Hematopoietic multipotent progenitor cell treated with erythropoietin and hydrocortisone succinate and interleukin-3 and kit ligand, for 8 days (in vitro differentiated cells): ENCODE measurements at places on chromosomes 7 and 10.

GRCh38 chr7:140674356-140674800 is 1.6 kb downstream of the ADCK2 start:
- no peak for DNase-seq

GRCh38 chr10:132539431-132539839 is 1.8 kb downstream of the INPP5A start:
- DNase-seq, result no peak

- DNase-seq, result peak; percentile 54
Observed at GRCh38 chr10:17644485-17644943, 563 bp downstream of the STAM start.

DNA sequence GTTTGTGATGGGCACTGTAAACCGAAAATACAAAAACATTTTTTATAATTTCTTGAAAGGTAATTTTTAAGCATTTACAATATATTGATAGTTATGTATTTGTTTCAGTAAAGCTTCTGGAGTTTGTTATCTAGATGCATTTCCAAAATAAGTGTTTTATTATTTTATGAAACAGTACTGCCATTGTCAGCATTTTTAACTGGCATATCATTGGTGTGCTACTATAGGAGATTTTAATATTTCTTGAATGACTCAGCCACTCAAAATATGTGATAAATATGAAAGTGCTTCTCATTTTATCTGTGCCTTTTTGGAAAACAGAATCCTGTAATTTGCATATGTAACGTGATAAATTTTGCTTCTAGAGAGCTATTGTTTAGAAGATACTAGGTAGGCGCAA is 97.9 kb downstream of the ANKIB1 start:
- DNase-seq, result no peak

GRCh38 chr10:1413823-1414222 is 323.5 kb downstream of the ADARB2 start:
- no peak for DNase-seq

- DNase-seq, result no peak
Observed at GRCh38 chr7:148621563-148621962, 31.0 kb downstream of the C7orf33 start.

DNA sequence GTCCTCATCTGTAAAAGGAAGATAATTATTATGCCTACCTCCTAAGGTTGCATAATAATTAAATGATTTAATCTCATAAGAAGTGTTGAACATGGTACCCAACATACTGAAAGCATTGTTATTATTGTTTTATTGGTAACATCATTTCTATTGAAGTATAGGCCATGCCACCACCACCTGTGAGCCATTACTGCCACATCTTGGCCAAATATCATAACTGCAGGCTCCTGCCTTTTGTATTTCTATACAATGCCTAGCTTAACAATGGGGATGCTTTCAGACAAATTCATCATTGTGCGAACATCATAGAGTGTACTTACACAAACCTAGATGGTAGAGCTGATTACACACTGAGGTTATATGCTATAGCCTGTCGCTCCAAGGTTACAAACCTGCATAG is 61.1 kb upstream of the NPSR1 start:
- DNase-seq, result peak; percentile 4

- no peak for DNase-seq
Observed at GRCh38 chr7:12741951-12742575, 54.6 kb downstream of the ARL4A start.

GRCh38 chr7:45590679-45591057 is 16.5 kb downstream of the ADCY1 start:
- DNase-seq, result no peak
